ENCODE measurements at places on chromosomes 13 and 19. TPM values are rescaled to one million over a fixed set of nuclear protein-coding genes. Genes with fewer than 3 reads are reported as not detected.

The KLF1 gene
- polyA plus RNA-seq, result 0.27 TPM

The NDUFS7 gene
- 50.4 TPM for polyA plus RNA-seq

The MUC16 gene
- polyA plus RNA-seq, result 0.22 TPM

The RFX1 gene
- polyA plus RNA-seq, result 19.2 TPM

The GRIN2D gene
- polyA plus RNA-seq, result 0.66 TPM

The OSCAR gene
- 0.14 TPM for polyA plus RNA-seq

The ITGBL1 gene
- 1.8 TPM for polyA plus RNA-seq

The TNFAIP8L1 gene
- 11.9 TPM for polyA plus RNA-seq

The PGLYRP2 gene
- not detected for polyA plus RNA-seq

The MRPL4 gene
- 33.6 TPM for polyA plus RNA-seq

The TEX26 gene
- 3.0 TPM for polyA plus RNA-seq

The DACH1 gene
- polyA plus RNA-seq, result 128 TPM

The DLL3 gene
- 0.78 TPM for polyA plus RNA-seq

The CGB8 gene
- polyA plus RNA-seq, result 0.18 TPM

The GPALPP1 gene
- 45.4 TPM for polyA plus RNA-seq

The LAIR1 gene
- 4.5 TPM for polyA plus RNA-seq

The ZNF541 gene
- polyA plus RNA-seq, result 0.50 TPM

The LILRB4 gene
- polyA plus RNA-seq, result 1.3 TPM

The FFAR1 gene
- polyA plus RNA-seq, result 0.61 TPM

The AKAP11 gene
- polyA plus RNA-seq, result 39.1 TPM

The MISP3 gene
- 1.3 TPM for polyA plus RNA-seq

The EVI5L gene
- polyA plus RNA-seq, result 14.2 TPM

The SMIM17 gene
- 1.8 TPM for polyA plus RNA-seq

The KMT2B gene
- polyA plus RNA-seq, result 25.1 TPM

The PSG4 gene
- polyA plus RNA-seq, result not detected

The ADGRE3 gene
- polyA plus RNA-seq, result 0.40 TPM

The ZNF776 gene
- 24.9 TPM for polyA plus RNA-seq

The C19orf33 gene
- polyA plus RNA-seq, result 20.6 TPM

The PTGER1 gene
- 9.1 TPM for polyA plus RNA-seq

Data from left renal pelvis (tissue), 4 donors.